SJCRH30 (cell line): ENCODE measurements at places on chromosomes 4 and X. TPM values are rescaled to one million over a fixed set of nuclear protein-coding genes. Genes with fewer than 3 reads are reported as not detected.

Gene FGB
- total RNA-seq, result not detected in 2 replicates

DNA sequence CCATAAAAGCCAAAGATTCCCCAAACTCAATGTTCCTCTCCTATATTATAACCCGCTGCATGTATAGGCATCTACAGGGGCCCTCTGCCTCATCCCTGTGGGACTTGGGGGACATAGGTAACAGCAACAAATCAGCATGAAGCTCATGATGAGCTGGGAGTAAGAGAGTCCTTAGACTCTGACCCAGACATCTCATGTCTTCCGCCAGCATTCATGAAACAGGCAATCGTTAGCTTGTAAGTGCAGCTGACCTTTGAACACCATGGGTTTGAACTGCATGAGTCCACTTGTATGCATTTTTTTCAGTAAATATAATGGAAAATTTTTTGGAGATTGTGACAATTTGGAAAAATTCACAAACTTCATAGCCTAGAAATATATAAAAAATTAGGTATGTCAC lies 10.4 kb upstream of the SCOC start:
- H3K4me1 ChIP-seq, result no peaks in the 10 kb centered on the region
- DNase-seq, result no peak
- no peak overlapping the region for H3K27ac ChIP-seq
- H3K27me3 ChIP-seq, result no peaks in the 10 kb centered on the region

Gene TCEAL7
- total RNA-seq, result 39.1 and 42.9 TPM in 2 replicates

Gene EDA2R
- total RNA-seq, result 0.34 and 0.38 TPM in 2 replicates

- peaks cover 6% of the 10 kb centered on the region for H3K36me3 ChIP-seq
- peaks cover 31% of the 10 kb centered on the region for H3K4me1 ChIP-seq
- H3K4me3 ChIP-seq, result peak overlapping the region; percentile 66
- no peaks in the 10 kb centered on the region for H3K27me3 ChIP-seq
Measured at GRCh38 chr4:142405021-142405694, 440.9 kb downstream of the INPP4B start.
